NCI-H446 treated with DMSO at 0.1 percent for 48 hours (cell line): ENCODE measurements at places on chromosomes 3 and 15.

GRCh38 chr3:144487011-144487410 lies 515.4 kb downstream of the DIPK2A start:
- DNase-seq: no peak

- DNase-seq: no peak
These were observed 19.4 kb upstream of the IL20RB start for GRCh38 chr3:136938334-136938733.

GRCh38 chr15:70628549-70628896 lies 134.8 kb downstream of the UACA start:
- no peak for DNase-seq

GRCh38 chr3:129855832-129856419 lies 37.6 kb downstream of the TMCC1 start:
- no peak for DNase-seq

GRCh38 chr15:89167267-89168176 lies 53.9 kb downstream of the RLBP1 start:
- no peak for DNase-seq

DNA sequence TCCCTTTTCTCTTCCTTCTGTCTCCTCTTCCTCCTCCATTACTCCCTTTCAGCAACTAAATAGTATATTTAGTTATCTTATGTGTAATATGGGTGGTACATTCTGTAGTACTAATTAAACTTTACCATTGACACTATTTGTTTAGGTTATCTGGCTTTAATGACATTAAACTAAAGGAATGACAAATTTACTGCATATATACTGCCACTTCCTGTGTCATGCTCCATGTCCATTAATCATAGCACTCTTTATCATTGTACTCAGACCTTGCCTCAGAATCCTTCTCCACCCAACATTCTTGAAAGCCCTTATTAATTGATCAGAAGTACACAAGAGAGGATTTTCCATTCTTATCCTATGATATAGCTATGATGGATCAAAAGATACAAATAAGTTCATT lies 244.2 kb downstream of the NAALADL2 start:
- DNase-seq: no peak

DNA sequence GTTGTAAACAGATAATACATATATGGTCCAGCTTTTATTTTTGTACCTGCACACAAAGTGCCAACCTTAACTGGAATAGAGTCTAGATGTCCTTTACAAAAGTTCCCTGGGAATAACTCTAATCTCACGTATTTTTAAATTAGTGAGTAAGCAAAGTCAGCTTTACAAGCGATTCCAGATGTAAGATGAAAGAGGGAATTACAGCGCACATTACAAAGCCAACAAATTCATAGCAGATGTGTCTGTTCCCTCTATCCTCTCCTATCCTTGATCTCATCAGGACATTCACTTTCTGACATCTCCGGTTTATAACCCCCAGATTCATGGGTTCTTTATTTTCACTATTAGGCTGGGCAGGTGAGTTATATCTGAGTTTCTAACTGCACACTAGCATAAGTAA lies 406.8 kb upstream of the ZNF385D start:
- no peak for DNase-seq

GRCh38 chr3:104561324-104561723 lies 805.4 kb upstream of the ALCAM start:
- no peak for DNase-seq

- DNase-seq: no peak
These were observed 665 bp downstream of the PIGB start for GRCh38 chr15:55319537-55320237.

- no peak for DNase-seq
These were observed 100.3 kb downstream of the APBA2 start for GRCh38 chr15:28986108-28986507.

- no peak for DNase-seq
These were observed 50.9 kb downstream of the ETFA start for GRCh38 chr15:76260246-76260938.

DNA sequence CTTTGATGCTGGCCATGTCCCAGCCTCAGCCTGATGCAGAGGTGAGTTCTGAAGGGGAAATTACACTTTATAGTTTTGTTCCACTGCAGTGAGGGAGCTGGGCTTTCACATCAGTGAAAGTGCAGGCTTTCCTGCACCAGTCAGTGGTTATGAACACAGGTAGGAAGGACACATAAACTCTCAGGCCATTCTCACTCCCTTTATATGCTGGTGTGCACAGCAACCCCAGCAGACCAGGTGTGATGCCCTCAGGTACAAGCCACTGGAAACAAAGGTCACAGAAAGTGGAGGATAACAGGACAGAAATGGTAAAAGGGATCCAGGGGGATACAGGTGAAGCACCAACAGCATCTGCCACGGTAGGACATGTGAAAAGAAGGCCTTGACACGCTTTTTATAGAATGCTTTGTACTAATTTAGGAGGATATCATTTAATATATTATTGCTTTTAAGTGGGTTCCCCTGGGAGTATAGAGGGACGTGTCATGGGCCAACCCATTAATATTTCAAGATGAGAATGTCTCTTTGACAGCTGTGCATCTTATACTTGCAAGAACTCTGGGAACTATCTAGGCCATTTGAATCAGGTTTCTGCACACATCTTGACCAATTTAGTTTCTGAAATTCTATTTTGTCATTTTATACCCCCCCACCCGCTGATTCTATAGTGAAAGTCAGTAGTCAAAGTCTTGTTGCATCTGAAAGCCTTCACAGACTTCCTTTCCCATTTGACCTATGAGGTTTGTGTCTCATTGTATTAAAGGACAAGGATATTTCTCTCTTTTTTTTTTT lies 25.0 kb upstream of the BLM start:
- no peak for DNase-seq

GRCh38 chr3:37458162-37459120 lies 284.1 kb upstream of the LRRFIP2 start:
- DNase-seq: no peak

DNA sequence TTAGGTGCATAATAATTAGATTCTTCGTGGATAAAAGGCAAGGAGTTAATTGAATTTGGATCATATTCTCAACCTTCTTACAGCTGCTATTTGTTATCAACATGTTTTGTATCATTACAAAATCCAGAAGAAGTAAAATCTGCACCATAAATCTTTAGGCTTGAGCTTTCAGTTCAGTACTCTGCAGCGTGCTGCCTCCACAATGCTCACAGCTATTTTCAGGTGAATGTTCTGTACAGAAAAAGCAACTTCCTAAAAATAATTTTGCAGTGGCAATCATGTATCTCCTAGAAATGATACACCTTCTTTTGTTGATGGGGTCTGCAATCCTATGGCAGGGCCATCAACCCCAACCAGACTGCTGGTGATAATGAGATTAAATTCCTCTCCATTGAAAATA lies 220.9 kb upstream of the CTNNB1 start:
- no peak for DNase-seq

DNA sequence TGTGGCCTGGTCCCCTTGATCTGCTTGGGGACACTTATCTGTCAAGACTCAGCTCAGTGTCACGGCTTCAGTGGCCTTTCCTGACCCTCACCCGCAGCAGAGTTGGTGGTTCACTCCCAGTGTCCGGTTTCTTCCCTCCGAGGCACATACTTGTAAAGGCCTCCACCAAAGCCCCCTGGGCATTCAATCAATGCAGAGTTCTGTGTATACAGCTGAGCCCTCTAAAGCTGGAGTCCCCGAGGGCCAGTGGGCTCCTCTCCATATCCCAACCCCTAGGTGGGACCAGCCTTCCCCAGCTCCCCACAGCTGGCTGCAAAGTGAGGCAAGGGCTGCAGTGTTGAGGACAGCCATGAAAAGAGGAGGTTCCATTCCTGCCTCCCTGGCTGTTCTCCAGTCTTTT lies 70.9 kb upstream of the RGMA start:
- DNase-seq: no peak

DNA sequence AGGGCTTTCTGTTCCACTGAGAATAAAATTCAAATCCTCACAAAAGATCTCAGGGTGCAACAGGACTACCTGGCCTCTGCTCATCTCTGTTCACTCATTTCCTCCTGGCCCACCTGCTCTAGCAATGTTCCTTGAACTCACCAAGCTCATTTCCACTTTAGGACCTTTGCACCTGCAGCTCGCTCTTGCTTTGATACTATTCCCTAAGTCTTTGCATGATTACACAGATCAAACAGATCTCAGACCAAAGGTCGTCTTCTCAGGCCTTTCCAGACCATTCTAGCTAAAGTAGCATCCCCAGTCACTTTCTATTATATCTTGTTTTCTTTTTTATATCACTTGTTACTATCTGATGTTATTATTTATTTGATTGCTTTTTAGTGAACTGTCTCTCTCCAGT lies 54.7 kb downstream of the B3GNT5 start:
- DNase-seq: no peak

DNA sequence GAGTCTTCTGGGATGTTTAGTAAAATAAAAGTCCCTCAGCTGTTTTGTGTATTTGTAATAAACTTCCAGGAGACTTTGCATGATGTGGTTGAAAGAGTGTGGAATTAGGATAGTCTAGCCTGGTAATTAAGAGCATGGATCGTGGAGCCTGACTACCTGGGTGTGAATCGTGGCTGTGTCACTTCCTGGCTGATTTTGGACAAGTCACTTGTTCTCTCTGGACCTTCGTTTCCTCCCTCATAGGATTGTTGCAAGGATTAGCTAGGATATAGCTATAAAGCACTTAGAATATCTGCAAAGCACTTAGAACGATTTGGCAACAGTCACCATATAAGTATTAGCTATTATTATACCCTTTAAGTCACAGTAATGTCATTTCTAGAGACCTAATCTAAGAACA lies 40.2 kb downstream of the SLMAP start:
- no peak for DNase-seq

- DNase-seq: no peak
These were observed 3.4 kb downstream of the KIF23 start for GRCh38 chr15:69417581-69417980.

GRCh38 chr3:98784666-98785600 lies 21.8 kb downstream of the ST3GAL6 start:
- DNase-seq: no peak

GRCh38 chr3:160475884-160476283 lies 26.3 kb upstream of the TRIM59 start:
- DNase-seq: no peak
